ENCODE measurements at places on chromosomes 6 and 20.

GRCh38 chr20:32837157-32837556 lies 17.4 kb downstream of the MAPRE1 start:
- DNase-seq, result no peak

GRCh38 chr6:135743476-135743875 lies 108.0 kb upstream of the PDE7B start:
- no peak for DNase-seq

DNA sequence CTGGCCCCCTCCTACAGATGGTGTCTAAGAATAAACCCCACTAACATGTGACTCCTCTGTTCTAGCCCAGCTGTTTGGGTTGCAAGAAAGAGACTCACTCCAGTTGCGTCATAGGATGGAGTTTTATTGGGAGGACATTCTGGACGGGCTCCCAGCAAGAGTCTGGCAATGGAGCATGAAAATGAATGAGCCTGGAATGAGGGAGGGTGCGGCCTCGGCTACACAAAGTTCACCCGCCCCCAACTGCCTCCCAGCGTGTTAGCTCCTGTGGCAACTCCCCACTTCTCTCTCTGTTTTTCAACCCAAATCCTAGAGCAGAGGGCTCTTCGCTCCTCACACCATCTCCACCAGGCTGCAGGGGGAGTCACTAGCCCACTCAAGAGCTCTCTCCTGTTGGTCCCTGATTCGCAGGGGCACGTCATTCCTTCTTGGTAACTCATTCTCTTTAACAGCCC lies 5.1 kb upstream of the ADAM33 start:
- DNase-seq, result no peak

- DNase-seq, result no peak
These were observed 21.0 kb downstream of the PTK7 start for GRCh38 chr6:43097098-43097489.

DNA sequence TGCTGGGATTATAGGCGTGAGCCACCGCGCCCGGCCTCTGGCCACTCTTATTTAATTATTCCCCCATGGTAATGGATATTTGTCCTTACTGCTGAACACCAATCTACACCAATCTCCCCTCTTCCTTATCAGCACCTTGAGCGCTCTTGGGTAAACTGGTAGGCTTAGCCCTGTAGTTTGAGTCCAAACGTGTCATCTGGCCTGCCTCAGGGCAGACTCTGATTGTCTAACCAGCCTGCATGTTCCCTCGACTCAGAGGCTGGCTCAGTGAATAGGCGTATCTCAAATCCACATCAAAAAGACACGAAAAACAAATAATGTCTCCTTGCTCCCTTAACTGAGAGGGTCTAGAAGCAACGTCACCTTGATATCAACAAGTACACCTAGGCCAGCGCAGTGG lies 260.9 kb downstream of the TFAP2C start:
- DNase-seq, result no peak

- no peak for DNase-seq
These were observed 12.8 kb downstream of the NPEPL1 start for GRCh38 chr20:58705208-58705926.

GRCh38 chr20:46990596-46991104 lies 96.0 kb downstream of the EYA2 start:
- DNase-seq, result no peak

- DNase-seq, result no peak
These were observed 226.3 kb upstream of the DTNBP1 start for GRCh38 chr6:15888798-15889772.

GRCh38 chr6:170402318-170403040 lies 95.9 kb downstream of the FAM120B start:
- DNase-seq, result no peak

GRCh38 chr20:41135187-41135887 lies 2.0 kb upstream of the PLCG1 start:
- peak; percentile 63 for DNase-seq

DNA sequence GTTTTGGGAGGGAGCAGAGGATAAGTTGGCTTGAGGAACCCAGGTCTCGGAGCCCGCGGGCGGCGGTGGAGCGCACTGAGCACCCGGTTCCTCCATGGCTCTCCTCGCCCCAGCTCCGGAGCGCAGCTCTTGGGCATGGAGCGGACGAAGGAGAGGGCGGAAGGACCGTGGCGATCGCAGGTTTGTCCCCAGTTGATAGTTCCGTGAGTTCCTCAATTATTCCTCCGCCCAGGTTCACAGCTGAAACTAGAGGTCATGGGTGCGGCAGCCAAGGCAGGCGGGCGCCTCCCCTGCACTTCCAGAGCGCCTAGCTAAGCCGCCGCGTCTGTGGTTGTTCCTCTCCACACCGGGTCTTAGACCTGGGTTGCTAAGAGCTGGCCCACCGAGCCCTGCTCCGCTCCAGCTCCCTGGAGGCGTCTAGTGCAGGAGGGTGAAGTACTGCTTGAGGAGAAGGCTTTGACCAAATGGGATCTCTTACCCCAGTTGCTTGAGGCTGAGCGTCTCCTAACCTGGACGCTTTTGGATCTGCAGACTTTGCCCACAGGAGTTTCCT lies at the start of gene HTR1B:
Gene HTR1B, minus strand, starts transcription at position 184 of the 553 bp plus-strand sequence. Its CDS starts 88 bp downstream, at position 96.
- DNase-seq, result no peak

DNA sequence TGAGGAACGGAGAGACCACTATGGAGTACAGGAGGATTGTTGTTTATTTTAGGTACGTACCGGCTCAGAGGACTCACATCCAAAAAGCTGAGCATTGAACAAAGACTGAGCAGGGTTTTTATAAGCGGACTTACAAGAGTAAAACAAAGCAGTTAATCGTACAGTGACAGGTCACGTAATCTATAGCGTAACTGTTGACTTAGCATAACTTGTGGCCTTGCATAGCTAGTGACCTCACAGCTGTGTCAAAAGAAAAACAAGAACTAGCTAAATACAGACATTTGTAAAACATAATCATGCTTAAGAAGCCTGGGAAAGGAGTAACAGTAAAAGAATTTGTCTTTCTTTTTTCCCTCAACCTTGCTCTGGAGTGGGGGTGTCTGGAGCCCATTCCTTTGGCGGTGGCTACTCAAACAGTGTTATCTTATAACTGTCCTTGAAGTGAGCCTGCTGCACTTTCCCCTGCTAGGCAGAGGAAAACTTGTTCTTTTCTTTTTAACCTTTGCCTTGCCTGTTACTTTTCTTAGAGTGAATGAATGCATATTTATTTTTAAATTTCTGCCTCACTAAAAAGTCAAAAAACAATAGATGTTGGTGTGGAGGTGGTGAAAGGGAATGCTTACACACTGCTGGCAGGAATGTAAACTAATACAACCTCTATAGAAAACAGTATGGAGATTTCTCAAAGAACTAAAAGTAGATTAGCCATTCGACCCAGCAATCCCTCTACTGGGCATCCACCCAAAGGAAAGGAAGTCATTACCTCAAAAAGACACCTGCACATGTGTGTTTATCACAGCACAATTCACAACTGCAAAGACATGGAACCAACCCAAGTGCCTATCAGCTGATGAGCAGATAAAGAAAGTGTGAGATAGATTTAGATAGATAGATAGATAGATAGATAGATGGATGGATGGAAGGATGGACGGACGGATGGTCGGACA lies 109.0 kb downstream of the TAF4 start:
- DNase-seq, result no peak

- no peak for DNase-seq
These were observed 361.1 kb downstream of the NRN1 start for GRCh38 chr6:5645328-5646290.

DNA sequence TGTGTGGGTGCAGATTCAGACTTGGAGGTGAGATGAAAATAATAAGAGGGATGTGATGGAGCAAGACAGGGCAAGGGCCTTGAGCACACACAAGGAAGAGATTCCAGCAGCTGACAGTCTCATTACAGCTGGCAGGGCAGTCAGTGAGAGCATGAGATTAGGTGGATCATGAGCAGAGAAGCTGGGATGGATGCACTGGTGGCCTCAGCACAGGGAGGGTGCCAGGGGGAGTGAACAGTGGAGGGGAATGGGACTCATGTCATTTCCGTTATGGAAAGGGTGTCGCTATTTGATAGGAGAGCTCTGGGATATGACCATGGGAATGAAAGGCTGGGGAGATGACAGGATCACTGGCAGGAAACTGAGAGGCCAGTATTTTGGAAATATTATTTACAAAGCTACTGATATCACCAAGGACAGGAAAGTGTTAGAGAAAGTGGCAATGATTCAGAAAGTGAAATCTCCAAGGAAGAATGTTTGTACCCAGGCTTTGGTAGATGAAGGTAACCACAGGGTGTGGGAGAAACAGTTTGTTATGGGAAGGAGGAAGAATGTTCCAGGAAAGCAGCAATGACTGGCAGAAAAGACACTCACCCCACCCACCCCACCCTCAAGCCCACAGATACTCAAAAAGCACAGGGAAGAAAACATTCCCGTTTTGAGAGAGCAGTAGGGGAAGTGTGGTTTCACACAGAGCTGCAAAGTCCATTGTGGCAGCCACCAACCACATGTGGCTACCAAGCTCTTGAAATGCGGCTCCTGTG lies 214.7 kb upstream of the PROKR2 start:
- no peak for DNase-seq

GRCh38 chr6:121438869-121439268 lies 3.4 kb downstream of the GJA1 start:
- DNase-seq, result no peak

- no peak for DNase-seq
These were observed 1125.2 kb upstream of the CITED2 start for GRCh38 chr6:140499607-140500006.

- no peak for DNase-seq
These were observed 201.5 kb upstream of the ZNF217 start for GRCh38 chr20:53795170-53795569.

GRCh38 chr6:6458172-6458571 lies 130.3 kb upstream of the LY86 start:
- DNase-seq, result no peak

DNA sequence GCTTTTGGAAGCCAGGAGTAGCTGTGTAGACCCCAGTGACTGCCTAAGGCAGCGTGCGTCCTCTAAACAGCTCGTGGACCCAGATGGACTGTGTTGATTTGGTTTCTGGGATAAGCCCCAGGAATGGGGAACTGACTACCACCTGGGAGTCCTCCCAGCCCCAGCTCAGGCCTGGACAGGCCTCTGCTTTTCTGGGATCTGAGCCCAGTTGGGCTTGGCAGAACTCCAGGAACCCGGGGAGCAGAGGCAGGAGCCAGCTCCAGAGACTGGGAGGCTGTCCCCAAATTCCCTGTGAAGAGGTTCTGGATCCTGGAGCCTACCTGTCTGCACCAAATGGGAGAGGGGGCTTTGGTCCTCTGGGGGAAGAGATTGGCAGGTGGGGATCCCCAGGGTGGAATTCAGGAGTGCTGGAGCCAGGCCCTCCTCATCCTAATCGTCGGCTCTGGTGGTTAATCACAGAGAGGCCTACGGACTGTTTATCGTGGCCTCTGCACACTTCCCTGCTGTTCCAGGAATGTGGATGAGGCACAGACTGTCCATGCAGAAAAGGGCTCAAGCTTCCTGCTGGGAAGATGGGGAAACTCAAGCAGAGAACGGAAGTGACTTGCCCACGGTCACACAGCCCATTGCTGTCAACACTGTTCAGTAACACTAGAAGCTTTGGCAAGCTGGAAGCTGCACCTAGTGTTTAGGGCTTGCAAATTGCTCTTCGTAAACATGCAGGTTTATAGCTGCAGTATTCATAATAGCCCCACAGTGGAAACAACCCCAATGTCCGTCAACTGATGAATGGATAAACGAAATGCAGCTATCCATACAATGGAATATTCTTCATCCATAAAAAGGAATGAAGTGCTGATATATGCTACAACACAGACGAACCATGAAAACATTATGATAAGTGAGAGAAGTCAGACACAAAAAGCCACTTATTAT lies 100.6 kb downstream of the KCNB1 start:
- no peak for DNase-seq

- no peak for DNase-seq
These were observed 9.7 kb upstream of the LPIN3 start for GRCh38 chr20:41330941-41331340.

GRCh38 chr20:45813006-45813340 lies 529 bp downstream of the UBE2C start:
- no peak for DNase-seq

- no peak for DNase-seq
These were observed 26.1 kb upstream of the KCNB1 start for GRCh38 chr20:49508435-49509199.

GRCh38 chr20:57468523-57469417 lies 56.2 kb downstream of the CTCFL start:
- no peak for DNase-seq
